ENCODE measurements at places on chromosomes 6 and 20. TPM values are rescaled to one million over a fixed set of nuclear protein-coding genes. Genes with fewer than 3 reads are reported as not detected.

- no peak for DNase-seq
These were observed 13.9 kb downstream of the JAG1 start for GRCh38 chr20:10659651-10660601.

PI16 gene
- not detected for polyA plus RNA-seq

DNAH8 gene
- polyA plus RNA-seq = not detected

DNA sequence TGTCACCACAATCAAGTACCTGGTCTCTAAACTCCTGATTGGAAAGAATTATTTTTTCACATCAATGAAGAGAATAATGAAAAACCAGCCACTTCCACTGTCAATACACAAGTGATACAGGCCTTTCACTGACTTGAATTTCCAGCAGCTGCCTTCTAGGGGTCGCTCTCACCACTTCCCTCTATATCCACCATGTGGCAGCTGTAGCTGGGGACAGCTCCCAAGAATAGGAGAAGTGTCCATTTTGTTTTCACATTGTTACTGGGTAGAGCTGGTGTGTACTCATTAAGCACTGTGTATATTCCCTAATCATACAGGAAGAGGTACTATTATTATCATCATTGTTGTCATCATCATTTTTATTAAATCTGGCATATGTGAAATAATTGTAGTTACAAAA is 438.4 kb upstream of the SPTLC3 start:
- DNase-seq = peak; percentile 17

HLA-A gene
- 90.7 TPM for polyA plus RNA-seq

DNA sequence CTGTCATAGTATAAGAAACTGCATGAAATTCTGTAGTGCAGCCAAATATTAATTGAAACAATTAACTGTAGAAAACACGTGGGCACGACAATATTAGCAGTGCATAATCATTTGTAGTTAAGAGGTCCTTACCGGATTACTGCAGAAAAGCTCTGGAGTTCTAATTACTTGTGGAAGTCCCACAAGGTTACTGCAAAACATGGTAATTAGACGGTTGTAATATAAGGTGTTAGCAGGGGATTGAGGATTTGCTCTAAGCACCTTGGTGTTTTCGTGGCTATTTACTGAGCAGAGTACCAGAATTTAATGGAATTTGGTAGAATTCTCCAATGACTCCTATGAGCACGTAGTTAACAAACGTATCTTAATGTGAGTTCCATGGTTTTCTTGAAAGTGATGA is 473.6 kb upstream of the AGPAT4 start:
- DNase-seq = no peak

OPRM1 gene
- polyA plus RNA-seq = not detected

DNA sequence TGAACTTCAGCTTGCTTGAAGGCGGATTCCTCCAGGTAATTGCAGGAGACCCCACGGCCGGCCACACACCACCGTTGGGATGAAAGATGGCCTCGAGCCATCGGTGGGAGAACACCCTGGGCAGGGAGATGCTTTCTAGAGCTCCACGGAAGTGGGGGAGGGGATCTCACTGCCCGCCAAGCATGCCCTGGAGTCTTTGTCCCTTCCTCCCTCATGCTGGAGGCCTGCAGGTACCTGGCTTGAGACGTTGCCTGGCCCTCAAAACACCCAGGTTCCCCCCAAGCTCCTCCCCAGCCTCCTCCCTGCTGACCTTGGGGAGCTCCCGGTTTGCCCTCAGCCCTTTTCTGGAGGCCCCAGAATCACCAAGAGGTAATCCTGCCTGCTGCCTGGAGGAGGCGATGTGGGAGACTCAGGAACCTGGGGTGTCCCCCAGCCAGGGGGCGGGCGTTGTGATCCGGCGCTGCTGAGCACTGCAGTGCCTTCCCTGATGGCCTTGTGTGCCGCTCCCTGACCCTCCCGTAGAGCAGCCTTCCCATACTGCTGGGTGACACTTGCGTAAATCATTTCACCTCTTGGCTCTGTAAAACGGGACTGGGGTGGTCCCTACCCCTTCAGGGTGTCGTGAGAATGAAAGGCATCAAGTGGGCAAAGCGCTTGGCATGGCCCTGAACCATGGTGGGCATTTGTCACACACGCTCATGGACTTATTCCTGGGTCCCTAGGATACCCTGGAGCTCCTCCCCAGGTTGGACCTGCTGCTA is 91.4 kb downstream of the CEBPB start:
- DNase-seq = peak; percentile 41

DNA sequence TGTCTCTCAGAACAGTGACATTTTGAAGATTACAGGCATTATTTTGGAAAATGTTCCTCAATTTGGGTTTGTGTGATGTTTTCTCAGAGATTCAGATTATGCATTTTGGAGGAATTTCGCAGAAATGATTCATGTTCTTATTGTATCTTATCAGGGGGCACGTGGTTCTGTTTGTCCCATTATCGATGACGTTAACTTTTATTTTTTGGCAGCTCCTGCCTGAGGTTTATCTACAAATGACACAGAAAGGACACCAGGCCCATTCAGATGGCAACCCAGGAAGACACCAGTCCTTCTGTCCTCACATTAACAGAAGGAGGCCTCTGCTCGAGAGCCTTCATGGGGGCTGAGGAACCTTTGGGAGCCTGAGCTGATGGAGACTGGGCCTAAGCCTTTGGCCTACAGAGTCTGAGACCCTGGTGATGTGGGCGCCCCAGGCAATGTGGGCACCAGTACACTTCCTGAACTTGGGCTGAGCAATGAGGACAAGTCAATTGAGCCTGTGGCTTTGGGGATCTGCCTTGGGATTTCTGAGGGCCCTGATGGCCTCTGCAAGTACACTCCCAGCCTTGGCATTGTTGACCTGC is 41.2 kb upstream of the EZR start:
- DNase-seq = no peak

GRCh38 chr6:36491378-36491965 is 48.7 kb downstream of the KCTD20 start:
- DNase-seq = no peak

- DNase-seq = no peak
These were observed 125.9 kb downstream of the EDN1 start for GRCh38 chr6:12415980-12416598.

- DNase-seq = no peak
These were observed 2.2 kb upstream of the CCDC167 start for GRCh38 chr6:37501632-37502491.

TINAG gene
- polyA plus RNA-seq = 0.16 TPM

- DNase-seq = no peak
These were observed 2.8 kb upstream of the KCNQ2 start for GRCh38 chr20:63475209-63475608.

DNA sequence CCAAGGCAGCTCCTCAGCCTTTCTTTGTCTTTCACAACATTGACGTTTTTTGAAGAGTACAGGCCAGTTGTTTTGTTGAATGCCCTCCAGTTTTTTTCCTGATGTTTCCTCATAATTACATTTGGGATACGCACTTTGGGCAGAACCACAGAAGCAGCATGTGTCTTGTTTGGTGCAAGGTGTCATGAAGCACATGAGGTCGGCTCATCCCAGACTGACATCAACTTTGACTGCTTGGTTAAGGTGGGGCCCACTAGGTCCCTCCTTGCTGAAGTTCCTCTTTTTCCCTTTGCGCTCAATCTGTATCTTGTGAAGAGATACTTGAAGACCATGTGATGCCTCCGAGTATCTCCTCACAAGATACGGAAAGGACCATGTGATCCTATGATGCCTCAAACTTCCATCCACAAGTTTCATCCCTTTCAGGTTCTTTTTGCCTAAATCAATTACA is 10.5 kb downstream of the SNAI1 start:
- DNase-seq = no peak

GRCh38 chr6:40996591-40997233 is 42.3 kb downstream of the UNC5CL start:
- DNase-seq = peak; percentile 20

TFAP2D gene
- not detected for polyA plus RNA-seq

DNA sequence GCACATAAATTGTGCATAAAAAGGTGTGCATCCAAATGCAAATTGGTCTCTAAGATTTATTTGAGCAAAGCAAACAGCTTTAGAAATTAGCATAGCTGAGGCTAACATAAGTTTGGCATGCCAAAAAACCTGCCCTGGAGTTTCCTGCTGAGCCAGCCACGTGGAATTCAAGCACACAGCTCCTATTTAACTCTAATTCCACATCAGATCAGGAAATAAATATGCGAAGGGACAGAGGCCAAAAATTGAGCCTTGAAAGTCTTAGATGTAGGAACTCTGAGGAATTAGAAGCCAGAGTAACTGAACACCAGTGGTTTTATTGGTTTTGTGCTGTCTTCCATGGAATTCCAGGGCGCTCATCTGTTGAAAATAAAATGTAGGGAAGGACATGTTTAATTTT is 19.6 kb downstream of the SOBP start:
- DNase-seq = no peak

DNA sequence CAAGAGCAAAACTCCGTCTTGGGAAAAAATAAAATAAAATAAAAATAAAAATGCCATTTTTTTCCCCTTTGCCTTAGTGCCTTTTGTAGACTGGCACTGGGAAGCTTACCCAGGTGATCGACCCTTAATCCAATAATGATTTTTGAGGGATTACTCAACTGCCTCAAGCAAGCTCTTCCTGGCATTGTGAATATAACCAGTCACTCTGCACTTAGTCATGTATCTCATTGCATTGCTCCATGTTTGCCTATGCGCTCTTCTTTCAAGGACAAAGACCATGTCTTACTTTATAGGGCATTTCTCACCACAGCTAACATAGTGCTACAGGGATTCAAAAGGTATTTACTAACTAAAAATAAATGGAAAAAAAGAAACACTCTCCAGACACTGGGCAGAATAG is 13.0 kb downstream of the GFOD1 start:
- DNase-seq = peak; percentile 31

GRCh38 chr6:117542493-117542892 is 59.8 kb downstream of the GOPC start:
- DNase-seq = no peak

KCNS1 gene
- not detected for polyA plus RNA-seq

MCCD1 gene
- not detected for polyA plus RNA-seq

DNA sequence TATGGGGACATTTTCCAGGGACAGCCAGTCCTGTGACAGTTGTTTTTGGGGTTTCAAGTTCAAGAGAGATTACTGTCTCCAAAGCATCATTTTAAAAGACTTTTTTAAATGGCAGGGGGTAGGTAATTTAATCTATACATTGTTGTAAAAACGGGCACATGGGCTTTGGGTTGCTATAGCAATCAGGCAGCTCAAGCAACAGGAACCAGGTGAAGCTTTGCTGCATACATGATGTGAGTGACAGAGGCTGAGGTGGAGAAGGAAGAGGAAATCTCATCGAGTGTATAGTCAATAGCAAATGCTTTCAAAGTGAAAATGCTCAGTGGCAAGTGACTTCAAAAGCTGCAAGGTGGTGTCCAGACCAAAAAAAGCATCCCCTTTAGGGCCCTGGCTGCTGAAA is 277.4 kb upstream of the JAG1 start:
- no peak for DNase-seq

DNA sequence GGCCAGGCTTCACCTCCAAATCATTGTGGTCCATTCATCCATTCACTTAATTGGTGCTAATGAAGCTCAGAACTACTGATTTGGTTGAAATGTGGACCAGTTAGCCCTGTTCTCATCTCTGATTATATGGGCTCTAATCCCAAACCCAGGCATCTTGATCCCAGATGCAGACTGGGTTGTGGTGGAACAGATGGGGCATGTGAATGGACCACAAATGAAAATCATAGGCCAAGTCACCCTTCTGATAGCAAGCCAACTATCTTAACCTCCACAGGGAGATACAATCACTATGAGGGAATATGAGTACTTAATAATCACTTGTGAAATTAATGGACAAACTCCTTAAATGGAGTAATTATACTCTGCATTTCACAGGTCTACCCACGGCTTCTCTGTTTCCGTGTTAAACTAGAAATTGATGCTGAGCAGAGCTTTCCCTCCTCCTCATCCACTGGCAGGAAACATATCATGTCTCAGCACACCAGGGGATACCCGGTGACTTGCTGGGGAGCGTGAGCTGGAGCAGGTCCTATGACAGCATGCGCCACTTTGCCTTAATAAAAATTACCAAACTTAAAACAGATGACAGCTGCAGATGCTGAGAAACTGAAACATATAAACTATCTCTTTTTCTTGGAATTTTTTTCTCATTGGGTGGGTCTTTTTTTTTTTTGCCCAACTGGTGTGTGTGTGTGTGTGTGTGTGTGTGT is 108.8 kb upstream of the HEY2 start:
- DNase-seq = no peak

DNA sequence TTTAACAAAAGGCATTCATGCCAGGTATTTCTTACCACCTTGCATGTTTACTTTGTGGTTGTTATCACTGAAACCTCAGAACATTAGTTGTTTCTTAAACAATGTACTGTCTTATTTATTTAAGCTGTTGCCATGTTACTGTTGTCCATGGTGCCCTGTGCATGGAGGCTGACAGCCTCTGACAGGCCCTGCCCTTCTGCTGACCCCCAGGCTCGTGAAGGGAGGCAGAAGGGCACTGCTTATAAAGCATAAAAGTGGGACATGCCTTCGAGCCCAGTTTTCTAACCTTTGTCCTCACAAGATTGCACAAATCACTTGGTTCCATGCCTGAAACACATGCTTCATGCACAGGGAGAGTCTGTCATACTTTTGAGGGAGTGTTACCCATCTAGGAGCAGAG is 46.7 kb upstream of the CLIC5 start:
- no peak for DNase-seq

DNA sequence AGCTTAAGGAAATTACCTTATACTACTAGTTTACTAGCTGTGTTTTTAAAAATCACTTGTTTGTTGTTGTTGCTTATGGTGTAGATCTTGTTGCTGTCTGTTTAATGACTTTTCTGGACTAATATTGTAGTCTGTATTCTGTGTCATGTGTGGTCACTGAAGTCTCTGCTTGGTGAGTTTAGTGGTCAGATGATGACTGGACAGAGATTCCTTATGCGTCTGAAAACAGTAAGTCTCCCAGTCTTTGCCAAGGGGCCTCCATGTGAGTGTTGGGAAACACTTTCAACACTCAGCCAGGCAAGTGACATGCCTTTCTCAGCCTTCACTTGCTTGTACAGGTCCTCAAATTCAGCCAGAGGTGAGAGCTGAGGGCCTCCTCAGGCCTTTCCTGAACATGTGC is 256.9 kb upstream of the RNF24 start:
- DNase-seq = no peak

TRIM15 gene
- 0.09 TPM for polyA plus RNA-seq

GRCh38 chr6:127058936-127059335 is 59.5 kb upstream of the RSPO3 start:
- no peak for DNase-seq

GRCh38 chr6:83505356-83505755 is 7.0 kb upstream of the PRSS35 start:
- DNase-seq = no peak

- no peak for DNase-seq
These were observed 35.4 kb upstream of the MRPS18A start for GRCh38 chr6:43722920-43723545.

DNA sequence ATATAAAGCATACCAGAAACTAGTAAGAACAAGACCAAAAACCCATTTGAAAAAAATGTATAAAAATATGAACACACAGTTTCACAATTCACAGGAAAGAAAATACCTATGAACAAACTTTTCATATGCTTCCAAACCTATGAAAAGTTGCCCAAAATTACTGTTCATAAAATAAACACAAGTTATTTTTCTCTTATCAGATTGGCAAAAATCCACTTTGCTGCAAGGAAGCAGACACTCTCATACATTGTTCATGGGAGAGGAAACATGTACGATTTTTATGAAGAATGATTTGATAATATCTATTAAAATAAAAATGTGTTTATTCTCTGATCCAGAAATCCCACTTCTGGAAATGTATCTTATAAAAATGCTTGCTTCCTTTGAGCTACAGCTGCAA is 40.0 kb upstream of the OCSTAMP start:
- DNase-seq = no peak

- DNase-seq = no peak
These were observed 108.4 kb downstream of the FOXF2 start for GRCh38 chr6:1497761-1498105.

KPNA5 gene
- polyA plus RNA-seq = 2.3 TPM
